Lung (tissue), 17 donors: ENCODE measurements at places on chromosomes 6 and 20. TPM values are rescaled to one million over a fixed set of nuclear protein-coding genes. Genes with fewer than 3 reads are reported as not detected.

Gene TRIM40
- not detected for total RNA-seq

Gene RNF144B
- total RNA-seq, result 96.8 TPM

Gene IPCEF1
- total RNA-seq, result 18.1 TPM

Gene EEF1E1
- total RNA-seq, result 18.9 TPM

DNA sequence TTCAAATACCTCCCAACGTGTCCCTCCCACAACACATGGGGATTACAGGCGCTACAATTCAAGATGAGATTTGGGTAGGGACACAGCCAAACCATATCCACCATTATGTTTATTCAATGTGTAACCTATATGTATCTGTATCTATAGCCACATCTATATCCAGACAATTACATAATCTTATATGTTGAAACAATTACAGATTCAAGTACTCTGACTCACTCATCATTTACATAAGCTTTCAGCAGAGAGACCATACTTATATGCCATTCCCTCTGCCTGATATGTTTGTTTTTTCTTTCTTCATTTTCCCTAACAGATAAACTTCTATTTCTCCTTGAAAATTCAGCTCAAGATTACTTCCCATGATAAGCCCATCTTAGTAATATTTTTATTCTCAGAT, 163.6 kb downstream of the LAMA2 start:
- DNase-seq, result no peak

- DNase-seq, result no peak
These were observed 304.1 kb downstream of the LAMA2 start for GRCh38 chr6:129186988-129187387.

GRCh38 chr20:58753267-58753921, 60.8 kb downstream of the NPEPL1 start:
- DNase-seq, result no peak

DNA sequence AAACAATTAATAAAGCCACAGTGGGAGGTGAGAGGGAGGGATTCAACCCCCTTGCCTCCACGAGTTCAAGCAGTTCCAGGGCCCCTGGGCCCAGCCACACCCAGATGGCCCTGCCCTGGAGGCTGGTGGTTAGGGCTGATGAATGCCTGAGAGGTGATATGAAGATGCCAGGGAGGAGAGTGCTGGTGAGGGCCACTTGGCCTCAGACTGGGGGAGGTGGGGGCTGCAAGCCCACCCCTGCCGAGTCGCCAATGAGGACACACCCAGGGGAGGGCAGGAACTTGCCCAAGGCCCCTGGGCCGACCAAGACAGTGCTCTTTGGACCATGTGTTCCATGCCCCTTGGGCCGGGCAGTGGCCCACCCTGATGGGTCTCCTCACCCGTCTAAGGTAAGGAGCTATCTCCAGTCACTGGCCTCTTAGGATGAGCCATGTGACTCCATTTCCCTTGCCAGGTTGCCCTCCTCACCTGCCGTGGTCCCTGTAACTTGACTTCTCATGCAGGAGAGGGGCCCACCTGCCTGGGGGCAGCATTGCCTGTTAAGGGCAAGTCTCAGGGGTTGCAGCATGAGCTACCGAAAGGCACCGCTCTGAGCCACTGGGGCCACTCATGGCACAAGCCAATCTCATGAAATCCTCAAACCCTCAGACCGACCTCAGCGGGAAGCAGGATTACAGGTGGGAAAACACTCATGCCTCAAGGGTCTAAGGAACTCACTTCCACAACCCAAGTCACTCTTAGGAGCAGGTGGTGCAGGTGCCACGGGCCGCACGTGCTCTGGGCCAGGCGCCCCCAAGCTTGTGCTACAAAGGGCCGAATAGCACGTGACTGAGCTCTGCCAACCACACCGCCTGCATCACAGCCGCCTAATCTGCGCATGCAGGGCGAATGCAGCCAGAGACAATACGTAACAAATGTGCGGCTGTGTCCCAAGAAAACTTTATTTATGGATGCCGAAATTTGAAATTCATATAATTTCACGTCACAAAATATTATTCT, 147.4 kb upstream of the MLN start:
- DNase-seq, result no peak

- DNase-seq, result no peak
These were observed 6.4 kb downstream of the FGD2 start for GRCh38 chr6:37011656-37012378.

DNA sequence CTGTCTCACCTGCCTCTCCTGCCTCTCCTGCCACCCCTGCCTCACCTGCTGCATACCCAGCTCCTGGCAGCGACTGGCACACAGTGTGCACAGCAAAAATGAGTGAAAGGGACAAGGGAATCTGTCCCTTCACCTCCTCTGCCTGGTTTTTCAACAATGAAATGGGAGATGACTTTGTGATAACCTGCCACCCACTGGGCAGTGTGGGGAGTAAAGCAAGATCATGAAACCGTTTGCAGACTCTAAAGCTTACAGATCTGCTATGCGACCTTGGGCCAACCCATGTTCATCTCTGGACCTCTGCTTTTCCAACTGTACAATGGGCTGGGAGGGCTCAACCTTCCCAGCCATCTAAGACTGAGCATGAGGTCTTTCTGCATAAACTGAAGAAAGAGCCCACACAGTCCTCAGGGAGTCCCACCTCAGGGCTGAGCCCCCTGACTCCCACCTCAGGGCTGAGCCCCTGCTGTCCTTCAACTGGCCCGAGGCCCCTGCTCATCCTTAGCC, 81.1 kb downstream of the RIPOR3 start:
- DNase-seq, result no peak

DNA sequence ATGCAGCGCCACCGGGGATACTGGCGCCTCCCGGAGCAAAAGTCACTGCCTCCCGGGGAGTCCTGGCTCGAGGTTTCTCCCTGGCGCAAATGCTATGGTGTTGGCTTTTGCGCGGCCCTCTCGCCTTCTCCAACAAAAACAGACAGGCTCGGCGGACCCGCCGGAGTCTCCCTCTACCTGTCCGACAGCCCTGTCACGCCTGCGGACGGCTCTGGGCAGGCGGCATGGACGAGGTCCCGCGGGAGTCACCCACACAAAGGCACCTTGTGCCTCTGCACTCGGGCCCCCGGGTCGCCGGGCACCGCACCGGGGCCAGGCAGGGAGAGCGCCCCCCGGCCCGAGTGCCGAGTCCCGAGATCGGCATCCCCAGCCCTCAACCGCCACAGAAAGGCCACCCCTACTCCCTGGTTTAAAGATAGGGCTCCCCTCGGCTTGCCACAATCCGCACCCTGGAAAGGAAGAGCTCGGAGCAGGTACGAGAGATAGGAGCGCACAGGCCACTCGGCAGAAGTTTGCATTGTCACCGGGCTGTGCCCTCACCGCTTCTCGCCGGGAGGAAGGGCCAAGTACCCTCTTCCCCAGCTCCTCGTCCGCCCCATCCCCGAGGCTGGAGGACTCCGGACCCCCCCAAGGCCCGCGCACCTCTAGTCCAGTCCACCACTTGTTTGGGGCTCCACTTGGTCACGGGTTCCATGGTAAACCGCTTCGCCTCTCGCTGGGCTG, 903 bp downstream of the CNKSR3 start:
- peak; percentile 55 for DNase-seq

- peak; percentile 25 for DNase-seq
These were observed 15.3 kb upstream of the NINL start for GRCh38 chr20:25600632-25601031.

DNA sequence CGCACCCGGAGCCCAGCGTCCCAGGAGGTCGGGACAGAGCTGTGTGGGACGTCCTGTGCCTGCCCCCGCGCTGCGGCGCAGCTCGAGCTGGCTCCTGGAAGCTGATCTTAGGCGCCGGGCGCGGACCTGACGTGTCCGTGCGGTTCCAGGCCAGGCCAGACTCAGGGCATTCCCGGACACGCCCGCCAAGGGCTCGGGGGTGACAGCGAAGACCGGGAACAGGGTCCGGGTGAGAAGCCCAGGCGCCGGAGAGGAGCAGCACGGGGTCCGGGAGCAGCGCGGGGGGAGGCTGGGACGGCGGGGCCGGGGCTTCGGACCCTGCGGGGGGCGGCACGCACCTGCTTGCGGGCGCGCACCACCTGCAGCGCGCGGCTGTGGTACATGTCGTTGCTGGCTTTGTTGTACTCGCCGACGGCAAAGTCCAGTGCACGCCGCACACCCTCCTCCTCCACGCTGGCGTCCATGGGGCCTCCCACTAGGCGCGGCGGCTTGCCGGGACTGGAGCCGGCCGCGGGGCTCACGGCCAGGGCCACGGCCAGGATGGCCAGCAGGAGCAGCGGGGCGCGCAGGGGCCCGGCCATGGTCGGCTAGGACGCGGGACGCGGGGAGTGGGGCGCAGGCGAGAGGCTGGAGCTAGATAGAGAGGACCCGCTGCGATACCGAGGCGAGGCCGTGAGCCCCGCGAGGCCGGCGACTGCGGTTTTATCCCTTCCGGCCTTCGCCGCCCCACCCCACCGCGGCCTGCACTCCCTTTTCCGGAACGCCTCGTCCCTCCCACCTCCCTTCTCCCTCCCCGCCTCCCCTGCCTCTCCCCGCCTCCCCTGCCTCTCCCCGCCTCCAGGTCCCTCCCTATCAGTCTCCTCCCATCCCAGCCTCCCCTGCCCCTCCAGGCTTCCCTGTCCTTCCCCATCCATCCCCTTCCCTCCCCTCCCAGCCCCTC, at the start of gene CST3:
Gene CST3, minus strand, starts transcription at position 674 of the 940 bp plus-strand sequence. Its CDS starts 93 bp downstream, at position 581.
- DNase-seq, result peak; percentile 88
